ENCODE measurements at places on chromosomes 1 and 21.
A peak's percentile ranks its signal among the peaks of the same experiment; 100 is the strongest.

DNA sequence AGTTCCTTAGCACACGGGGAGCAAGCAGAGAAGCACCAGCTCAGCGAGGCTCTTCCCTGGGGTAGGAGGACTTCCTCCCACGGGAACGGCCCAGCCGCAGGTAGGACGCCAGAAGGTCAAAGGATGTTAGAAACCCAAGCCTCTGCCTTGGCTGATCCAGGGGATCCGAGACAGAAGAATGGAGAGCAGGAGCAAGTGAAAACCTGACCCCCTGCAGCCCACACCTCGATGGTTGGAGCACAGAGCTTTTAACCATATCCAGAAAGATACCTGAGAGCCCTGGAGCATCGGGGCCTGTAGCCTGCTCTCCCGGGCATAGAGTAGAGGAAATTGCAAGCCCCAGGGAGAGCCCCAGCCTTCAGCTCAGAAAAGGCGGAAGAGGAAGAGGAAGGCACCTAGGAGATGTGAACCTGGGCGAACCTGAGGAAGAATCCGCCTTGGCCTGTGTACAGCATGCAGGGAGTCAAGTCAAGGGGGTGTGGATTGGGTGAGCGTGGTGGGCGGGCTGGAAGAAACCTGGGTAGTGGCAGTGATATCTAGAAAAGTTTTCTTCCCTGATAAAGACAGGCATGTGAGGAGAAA is 76.3 kb downstream of the PSMG1 start:
- DNase-seq = no peak

DNA sequence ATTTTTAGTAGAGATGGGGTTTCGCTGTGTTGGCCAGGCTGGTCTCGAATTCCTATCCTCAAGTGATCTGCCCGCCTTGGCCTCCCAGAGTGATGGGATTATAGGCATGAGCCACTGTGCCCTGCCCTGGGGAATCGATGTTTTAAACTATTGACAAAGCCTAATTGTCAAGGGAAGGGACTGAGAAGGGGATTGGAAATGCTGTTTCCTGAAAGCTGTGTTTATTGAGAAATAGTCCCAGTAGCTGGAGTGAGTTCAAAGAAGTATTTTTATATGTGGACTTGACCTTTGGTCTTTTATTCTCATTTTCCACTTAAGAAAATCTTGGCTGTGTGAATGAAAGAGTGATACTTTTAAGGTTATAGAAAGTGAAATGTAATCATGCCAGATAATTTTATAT is 47.5 kb downstream of the KIF1B start:
- DNase-seq = no peak

DNA sequence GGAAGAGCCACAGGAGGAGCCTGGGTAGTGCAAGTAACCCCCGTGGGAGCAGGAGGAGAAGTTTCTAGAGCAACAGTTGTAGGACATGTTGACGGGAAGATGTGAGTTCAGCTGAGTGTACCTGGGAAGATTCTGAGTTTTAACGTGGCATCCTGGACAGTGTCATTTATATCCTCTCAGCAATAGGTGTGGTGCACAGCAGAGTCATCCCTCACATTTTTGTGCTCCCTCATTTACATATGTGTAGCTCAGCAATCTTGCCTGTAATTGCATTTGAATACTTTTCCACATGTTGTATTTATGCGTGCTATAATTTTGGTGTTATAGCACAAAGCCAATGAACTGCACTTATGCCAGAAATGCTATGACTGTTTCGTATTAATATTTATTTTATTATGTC is at the start of gene KRTAP13-3:
TSS of gene KRTAP13-3 (minus strand) at position 101 of the 400 bp plus-strand sequence. CDS start at position 87, 14 bp downstream.
- no peak for DNase-seq

DNA sequence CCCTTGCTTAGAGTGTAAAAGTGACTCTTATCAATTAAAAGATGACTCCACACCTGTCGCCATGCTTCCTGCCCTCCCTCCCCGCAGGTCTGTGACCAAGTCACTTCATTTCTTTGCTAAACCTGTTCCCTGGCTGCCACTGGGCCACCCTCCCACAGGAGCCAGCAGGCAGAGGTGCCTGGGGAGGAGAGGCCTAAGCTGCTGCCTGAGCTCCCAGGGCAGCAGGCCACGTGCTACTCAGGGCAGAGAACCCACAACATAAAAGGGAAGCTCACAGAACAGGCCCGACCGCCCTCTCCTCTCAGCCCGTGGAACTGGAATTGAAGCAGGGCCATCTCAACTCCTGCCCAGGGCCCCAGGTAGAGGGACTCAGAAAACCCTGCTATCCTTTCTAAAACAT is 4.9 kb downstream of the C1orf198 start:
- peak; percentile 94 for DNase-seq

GRCh38 chr1:204390751-204391466 is 20.7 kb downstream of the PPP1R15B start:
- DNase-seq = no peak

- DNase-seq = no peak
Observed at GRCh38 chr1:248215880-248216279, 15.3 kb upstream of the OR2M4 start.

- no peak for DNase-seq
Observed at GRCh38 chr1:210746024-210746731, 387.8 kb downstream of the KCNH1 start.

GRCh38 chr1:33348676-33349080 is 27.8 kb upstream of the A3GALT2 start:
- DNase-seq = no peak

DNA sequence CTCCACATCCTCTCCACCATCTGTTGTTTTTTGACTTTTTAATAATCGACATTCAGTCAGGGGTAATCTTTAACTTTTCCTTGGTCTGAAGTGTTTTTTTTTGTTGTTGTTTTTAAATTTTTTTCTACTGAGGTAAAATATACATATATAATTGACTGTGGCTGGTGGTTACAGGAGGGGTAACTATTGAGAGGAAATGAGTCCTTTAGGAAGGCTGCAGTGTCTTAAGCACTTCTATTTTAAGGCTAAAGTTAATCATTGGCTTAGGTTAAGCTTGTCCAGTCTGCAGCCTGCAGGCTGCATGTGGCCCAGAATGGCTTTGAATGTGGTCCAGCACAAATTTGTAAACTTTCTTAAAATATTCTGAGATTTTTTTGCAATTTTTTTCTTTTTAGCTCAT is 172.5 kb downstream of the CTH start:
- DNase-seq = no peak

DNA sequence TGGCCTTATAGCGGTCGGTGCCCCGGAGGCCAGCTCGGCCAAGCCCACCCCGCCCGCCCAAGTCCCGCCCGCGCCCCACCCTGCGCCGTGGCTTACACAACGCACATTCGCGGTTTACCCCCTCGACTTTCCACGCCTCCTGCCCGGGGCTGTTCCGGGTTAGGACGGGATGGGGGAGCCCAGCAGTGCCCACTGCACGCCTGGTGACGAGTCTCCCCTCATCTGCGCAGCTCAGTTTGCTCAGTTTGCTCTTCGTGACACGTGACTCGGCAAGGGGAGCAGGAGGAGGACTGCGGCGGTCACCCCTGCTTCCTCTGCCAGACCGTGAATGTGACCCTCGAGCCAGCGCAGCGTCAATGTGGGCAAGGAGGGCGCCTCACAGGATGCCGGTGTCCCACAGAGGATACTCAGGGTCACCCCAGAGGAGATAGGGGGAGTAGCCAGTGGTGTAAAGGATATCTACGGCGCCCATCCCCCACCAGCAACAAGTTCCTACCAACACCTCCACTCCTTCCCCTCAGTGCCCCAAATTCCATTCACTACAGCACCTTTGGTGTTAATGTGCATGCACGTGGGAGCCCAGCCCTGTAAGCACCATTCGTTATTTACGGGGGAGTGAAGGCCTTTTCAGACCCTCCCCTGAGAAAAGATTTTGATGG is 350 bp upstream of the S100A6 start:
- DNase-seq = peak; percentile 63

DNA sequence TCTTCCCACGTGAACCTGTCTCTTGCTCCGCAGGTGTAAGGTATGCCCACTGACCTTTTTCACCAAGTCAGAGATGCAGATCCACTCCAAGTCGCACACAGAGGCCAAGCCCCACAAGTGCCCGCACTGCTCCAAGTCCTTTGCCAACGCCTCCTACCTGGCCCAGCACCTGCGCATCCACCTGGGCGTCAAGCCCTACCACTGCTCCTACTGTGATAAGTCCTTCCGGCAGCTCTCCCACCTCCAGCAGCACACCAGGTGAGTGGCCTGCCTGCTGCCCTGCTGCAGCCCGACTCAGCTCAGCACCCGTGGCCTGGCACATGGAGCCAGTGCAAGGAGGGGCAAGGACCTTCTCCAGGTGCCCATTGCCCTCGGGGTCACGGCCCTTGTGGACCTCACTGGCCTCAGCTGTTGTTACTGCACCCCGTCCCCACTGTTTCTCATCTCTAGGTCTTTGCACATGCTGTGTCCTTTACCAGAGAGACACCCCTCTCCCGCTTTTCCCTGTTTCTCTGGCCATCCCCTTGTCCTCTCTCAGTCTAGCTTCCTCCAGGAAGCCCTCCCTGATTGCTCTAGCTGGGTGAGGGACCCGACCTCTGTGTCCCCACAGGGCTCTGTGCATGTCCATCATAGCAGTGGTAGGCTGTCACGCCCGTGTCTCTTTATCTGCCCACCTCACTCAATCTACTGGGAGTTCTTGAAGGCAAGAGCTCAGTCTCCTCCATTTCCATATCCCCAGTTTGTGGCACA is 25.4 kb downstream of the ZNF362 start:
- no peak for DNase-seq

DNA sequence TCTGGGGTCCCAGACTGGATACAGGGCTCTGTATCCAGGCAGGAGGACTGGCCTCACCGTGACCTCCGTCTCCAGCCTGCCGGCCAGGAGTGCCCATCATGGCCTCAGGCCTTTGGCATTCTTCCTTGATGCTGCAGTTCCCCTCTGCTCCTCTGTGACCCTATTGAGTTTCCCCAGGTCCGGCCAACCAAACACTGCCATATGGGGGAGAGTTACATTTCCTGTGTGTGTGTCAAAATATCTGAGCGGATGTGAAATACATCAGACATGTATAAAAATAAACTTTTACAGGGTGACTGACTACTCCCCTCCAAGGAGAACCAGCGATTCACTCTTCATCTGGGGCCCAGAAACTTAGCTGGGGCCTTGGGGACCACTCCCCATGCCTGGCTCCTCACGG is 10.2 kb upstream of the UBL4B start:
- no peak for DNase-seq
